ENCODE measurements at places on chromosomes 13 and 19.

DNA sequence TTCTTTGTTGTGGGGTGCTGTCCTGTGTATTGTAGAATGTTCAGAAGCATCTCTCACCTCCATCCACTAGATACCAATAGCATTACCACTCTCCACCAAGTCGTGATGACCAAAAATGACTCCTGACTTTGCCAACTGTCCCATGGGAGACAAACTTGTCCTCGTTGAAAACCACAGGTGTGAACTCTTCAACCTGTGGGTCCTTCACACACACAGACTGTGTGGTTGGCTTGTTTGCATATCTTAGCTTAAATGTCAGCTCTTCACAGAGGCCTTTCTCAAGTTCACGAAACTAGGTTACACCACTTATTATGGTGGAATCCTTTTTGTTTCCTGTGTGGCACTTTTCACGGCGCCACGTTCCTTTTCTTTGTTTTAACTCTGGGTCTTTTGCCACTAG, 6.8 kb downstream of the GPC5 start:
- no peak for DNase-seq

- DNase-seq = no peak
These were observed 35.2 kb upstream of the SLC7A10 start for GRCh38 chr19:33260628-33261418.

GRCh38 chr19:15779756-15780476, 7.5 kb upstream of the OR10H5 start:
- DNase-seq = no peak

DNA sequence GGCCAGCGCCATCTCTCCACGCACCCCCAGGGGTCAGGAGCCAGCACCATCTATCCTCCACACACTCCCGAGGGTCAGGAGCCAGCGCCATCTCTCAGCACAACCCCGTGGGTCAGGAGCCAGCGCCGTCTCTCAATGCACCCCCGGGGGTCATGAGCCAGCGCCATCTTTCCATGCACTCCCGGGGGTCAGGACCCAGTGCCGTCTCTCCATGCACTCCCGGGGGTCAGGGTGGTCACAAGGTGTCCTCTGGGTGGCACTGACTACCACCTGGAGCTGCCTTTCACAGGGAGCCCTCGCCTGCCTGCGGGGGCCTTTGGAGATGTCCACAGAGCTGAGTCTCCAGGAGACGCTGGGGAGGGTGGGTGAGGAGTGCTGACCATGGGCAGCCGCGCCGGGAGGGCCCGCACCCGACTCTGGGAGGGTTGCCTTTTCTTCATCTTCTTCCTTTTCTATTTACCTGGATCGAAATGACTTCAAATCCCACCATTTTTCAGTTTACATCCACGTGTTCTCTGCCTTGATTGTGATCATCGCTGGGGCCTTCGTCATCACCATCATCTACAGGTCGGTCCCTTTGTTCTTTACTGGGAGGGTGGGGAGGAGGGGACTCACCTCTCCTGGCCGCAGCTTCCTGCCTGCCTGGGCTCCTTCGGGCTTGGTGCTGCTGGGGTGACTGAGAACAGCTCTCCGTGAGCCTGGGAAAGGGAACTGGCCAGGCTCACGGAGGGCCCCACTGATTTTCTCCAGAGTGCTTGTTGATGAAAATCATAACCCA, 19.1 kb downstream of the TEX29 start:
- DNase-seq = no peak

- no peak for DNase-seq
These were observed at the start of gene PRX for GRCh38 chr19:40413291-40413845. PRX (minus strand) TSS chr19:40413378; CDS start chr19:40407932, 5,446 bp downstream.

GRCh38 chr13:98664047-98664446, 87.1 kb upstream of the STK24 start:
- DNase-seq = no peak

GRCh38 chr13:22107549-22107948, 436.7 kb downstream of the FGF9 start:
- no peak for DNase-seq

DNA sequence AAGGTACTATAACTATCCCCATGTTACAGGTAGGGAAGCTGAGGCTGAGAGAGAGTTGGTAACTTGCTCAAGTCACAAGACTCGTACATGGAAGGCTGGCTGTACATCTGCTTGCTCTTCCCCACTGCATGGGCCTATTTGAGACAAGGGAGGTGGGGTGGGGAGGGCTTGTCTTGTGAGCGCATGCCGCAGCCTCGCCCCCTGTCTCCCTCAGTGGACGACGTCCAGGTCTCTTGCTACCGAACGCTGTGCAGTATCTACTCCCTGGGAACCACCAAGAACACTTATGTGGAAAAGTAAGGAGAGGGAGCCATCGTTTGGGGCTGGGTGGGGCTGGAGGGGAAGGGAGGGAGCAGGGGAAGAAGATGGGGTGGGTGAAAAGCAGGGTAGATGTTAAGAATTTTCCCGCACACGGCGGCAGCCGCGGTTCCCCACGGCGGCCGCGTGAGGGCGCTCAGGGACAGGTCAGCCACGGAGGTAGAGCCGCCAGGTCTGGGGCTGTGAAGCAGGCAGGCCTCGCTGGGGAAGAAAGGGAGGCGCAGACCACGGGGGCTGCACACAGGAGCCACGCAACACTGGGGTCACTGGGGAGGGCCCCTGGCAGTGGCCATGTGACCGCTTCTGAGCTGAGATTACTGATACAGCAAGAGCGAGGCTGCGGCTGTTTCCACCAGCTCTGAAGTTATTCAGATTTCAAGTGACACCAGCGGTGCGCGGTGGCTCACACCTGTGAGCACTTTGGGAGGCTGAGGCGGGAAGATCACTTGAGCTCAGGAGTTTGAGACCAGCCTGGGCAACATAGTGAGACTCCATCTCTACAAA, 81.5 kb downstream of the RYR1 start:
- DNase-seq = peak; percentile 77

- DNase-seq = no peak
These were observed 16.5 kb downstream of the ACP7 start for GRCh38 chr19:39100500-39101166.

- DNase-seq = no peak
These were observed at the start of gene ZNF229 for GRCh38 chr19:44447916-44448674. ZNF229 (minus strand) TSS chr19:44448472; CDS start chr19:44442847, 5,625 bp downstream.

DNA sequence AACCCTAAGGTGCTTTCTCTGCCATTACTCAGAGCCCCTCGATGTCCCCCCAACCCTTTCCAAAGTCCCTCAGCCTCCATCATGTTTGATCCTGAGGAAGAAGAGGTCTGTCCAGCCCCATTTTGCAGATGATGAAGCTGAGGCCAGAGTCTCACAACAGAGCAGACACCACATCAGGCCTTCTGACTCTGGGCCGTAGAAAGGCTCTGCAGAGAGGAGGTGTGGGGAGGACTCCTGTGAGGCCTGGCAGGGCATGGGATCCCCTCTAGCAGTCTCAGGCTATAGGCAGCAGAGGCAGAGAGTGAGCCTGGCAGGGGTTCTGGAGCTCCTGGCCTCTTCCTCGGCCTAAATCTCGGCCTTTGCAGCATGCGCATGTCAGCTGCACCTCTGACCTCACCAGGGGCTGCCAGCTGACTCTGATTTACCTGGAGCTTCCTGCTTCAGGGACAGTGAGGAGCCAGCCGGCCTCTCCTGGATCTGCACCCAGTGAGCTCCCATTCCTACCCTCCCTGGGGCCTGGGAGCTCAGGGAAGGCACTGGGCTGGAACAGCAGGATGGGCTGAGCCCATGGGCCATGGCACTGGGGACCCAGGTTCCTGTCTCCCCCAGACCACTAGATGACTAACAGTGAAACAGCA, 41.7 kb upstream of the VSTM2B start:
- no peak for DNase-seq

- DNase-seq = no peak
These were observed 15.3 kb downstream of the NACC1 start for GRCh38 chr19:13133241-13133870.

- DNase-seq = no peak
These were observed 16.1 kb upstream of the SPART start for GRCh38 chr13:36362251-36362650.

DNA sequence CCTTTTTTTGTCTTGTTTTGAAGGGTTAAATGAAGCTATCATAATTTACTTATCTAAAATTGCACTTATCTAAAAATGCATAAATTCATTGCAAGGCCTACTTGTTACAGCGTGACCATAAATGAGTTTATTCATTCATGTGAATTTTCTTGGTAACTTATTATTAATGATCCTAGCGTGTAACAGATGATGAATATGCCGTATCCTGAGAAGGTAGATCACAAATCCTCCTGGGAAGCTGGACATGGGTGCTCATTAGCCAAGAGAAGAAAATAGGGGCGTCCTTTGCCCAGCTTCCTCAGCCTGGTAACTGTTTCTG, 21.3 kb downstream of the TNFSF11 start:
- DNase-seq = no peak

DNA sequence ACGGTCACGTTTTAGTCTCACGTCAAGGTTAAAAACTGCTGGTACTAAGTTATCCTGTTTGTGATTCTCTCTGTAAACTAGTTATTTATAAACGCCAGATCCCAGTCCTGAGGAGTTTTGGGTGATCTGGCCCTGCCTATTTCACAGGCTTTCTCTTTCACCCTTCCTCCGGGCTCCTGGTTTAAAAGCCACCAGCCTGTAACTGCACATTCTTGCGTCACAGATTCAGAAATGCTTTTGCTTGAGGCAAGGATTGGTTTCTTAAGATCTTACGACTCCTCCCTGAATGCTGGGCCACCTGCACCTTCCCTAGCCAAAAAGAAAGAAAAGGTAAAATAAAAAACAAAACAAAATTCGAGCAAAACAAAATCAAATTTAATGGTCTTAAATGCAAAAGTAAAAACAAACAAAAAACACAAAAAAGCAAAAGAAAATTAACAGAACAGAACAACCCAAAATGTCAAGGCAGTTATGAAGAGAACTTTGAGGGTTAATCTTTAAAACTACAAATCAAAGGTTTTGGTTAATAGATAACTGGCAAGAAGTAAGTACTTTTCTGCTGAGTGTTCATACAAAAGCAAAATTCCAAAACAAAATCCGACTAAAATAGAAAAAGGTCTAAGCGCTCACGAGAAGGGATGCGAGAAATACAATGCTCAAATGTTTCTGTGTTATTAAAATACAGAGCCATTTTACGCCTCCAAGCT, 18.6 kb upstream of the TIMM44 start:
- DNase-seq = no peak

DNA sequence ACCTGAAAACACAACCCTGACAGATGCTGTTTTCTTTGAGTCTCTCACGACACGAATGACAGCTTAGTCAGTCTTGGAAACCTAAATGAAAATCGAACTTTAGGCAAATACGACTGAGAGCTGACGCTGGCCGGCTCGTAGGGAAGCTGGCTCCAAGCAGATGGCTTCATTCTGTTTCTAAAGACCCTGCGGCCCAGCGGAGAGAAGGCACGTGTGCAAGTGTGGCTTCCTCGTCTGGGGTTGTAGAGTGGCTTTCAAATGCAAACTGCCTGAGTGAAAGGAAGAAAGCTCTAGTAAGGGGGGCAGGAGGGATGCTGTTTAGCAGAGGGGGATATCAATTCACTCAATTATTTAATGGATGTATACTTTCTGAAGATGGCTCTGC, 26.1 kb upstream of the TIMM44 start:
- DNase-seq = no peak

GRCh38 chr13:70894258-70894657, 786.0 kb upstream of the KLHL1 start:
- DNase-seq = no peak

- DNase-seq = no peak
These were observed 86.9 kb downstream of the TBC1D4 start for GRCh38 chr13:75395066-75395465.

DNA sequence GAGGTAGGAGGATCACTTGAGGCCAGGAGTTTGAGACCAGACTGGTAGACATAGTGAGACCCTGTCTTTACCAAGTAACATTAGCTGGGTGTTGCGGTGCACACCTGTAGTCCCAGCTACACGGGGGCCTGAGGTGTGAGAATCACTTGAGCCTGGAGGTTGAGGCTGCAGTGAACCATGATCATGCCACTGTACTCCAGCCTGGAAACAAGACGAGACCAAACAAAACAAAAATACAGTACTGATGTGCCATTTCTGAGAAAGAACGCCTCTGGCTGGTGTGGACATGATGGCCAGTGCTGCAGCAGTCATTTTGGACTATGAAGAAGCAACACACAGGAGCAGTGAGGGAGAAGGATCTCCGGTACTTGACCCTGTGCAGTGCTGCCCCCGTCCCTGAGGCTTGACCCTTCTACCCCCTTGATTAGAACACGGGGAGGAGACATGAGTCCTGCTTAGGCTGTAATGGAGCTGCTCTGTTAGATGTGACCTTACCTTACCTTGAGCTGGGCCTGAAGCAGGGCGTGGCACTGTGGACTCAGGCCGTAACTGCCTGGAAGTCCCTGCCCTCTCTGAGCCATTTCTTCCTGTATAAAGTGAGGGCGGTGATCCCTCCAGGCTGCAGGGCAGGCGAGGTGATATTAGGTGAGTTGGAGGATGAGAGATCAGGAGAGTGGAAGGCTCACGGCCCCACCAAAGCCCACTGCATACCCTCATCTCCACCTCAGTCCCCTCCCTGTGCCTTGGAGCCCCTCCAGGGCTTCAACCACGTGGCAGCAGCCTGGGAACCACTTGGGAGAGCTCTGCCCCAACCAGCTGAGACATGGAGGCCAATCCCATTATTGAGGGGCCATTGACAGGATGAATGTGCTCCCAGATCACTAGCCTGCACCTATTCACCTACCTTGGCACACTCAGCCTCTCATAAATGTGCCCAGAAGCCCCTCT, 5.9 kb downstream of the RPL18A start:
- DNase-seq = peak; percentile 62

DNA sequence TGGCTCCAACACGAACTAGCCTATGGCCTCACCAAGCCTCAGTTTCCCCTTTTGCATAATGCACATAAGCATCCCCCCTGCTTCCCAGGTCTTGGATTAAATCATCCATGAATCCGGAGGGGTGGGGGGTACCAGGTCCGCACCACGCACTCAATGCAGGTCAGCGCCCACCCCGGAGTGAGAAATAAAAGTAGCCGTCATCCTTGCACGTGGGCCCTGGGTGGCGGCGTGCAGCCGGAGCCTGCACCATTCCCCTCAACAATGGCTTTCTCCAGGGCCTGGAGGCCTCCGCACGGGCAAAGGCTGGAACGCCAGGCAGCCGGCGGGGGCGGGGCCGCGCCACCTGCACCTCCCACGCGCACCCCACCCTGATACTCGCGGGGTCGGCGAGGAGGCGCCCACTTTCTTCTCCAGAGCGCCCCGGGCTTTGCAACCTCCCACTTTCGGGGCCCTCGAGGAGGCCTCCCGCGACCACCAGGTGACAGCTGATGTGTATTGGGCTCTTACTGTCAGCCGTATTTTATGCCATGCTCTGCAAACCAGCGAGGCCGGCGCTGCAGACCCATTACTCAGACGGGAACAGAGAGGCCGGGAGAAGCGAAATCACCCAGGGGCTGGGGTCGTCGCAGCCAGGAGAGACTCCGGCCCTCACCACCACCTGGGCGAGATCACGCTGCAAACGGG, 767 bp upstream of the GADD45B start:
- DNase-seq = peak; percentile 86

DNA sequence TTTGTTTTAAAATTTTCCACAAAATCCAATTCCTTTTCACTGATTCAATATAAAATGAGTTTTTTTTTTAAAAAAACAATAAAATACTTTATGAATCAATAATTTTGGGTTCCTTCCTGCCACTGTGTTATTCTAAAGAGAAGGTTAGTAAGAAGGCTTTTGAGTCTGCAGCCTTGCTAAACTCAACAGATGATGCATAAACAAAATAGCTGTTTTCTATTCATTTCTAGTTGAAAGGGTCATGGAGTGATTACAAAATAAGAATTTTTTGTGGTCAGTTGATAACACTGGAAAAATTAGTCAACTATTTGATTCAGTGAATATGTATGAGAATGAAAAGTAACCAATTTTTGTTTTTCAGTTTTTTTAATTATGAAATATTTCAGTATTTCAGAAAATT, 169.9 kb downstream of the VWA8 start:
- DNase-seq = no peak

- no peak for DNase-seq
These were observed 198.7 kb upstream of the SERP2 start for GRCh38 chr13:44174769-44175425.

- peak; percentile 30 for DNase-seq
These were observed 12.4 kb downstream of the JAK3 start for GRCh38 chr19:17835182-17836006.

Data from NAMALWA (cell line).